ENCODE measurements at places on chromosomes 6 and 20.

DNA sequence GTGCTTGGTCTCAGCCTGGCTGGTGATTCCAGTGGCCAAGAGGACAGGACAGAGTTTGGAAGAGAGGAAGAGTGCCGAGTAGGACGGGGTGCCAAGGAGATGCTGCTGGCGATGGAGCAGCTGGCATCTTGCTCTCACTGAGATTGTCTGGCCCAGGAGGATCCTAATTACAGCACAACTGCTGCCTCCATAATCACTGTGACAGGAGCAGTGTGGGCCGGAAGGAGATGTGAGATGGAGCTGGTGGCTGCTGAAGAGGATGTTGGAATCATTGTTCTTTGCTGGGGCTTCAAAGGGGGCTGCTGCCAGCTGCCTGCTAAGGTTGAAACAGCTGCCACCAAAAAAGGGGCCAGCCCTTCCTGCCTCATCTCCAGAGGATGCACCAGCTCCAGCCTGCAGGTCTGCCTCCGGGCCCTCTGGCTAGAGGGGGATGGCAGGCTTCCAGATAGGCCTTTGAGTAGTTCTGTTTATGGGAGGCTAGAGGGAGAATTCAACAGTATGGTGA lies 214.4 kb downstream of the RNF144B start:
- no peak for DNase-seq

DNA sequence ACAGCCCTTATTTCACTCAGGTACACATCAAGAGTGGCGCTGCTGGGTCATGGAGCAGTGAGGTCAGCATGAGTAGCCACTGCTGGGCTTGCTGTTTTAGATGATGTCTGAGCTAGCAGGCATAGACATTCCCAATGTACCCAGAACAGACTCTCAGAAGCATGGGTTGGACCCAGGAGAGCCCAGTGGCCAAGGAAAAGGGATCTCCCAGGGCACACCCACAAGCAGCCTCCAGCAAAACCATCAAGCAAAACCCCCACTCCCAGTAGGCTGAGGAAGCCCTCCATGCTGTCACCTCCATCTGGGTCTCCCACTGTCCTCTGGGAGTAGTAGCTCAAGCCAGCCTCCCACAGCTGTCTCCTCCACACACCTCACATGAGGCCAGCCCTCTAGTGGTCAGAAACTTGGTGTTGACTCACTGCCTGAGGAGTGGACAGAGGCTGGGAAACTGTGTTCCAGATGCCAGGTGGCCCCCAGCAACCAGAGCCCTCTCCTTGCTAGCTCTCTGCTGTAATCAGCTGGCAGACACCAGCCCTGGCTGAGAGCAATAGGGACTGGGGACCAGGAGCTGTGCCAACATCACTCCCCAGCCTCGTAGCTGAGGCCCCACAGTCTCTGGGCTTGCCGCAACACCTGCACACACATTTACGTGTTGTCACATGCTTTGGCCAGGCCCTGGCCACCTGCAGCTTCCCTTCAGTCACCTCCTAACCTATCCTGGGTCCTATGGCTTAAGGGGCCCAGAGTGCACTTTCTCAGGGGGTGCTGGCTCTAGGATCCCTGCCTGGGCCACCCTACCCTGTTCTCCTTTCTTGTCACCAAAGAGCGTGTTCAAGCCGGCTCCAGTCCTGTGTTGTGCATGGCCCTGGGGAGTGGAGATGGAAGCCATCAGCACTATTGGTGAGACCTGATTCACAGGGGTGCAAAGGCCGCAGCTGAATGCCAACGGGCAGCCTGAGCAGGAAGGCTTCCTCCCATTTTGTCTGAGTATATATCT lies 1.9 kb upstream of the AP5S1 start:
- no peak for DNase-seq

GRCh38 chr6:168370310-168370991 lies 50.9 kb upstream of the DACT2 start:
- no peak for DNase-seq

DNA sequence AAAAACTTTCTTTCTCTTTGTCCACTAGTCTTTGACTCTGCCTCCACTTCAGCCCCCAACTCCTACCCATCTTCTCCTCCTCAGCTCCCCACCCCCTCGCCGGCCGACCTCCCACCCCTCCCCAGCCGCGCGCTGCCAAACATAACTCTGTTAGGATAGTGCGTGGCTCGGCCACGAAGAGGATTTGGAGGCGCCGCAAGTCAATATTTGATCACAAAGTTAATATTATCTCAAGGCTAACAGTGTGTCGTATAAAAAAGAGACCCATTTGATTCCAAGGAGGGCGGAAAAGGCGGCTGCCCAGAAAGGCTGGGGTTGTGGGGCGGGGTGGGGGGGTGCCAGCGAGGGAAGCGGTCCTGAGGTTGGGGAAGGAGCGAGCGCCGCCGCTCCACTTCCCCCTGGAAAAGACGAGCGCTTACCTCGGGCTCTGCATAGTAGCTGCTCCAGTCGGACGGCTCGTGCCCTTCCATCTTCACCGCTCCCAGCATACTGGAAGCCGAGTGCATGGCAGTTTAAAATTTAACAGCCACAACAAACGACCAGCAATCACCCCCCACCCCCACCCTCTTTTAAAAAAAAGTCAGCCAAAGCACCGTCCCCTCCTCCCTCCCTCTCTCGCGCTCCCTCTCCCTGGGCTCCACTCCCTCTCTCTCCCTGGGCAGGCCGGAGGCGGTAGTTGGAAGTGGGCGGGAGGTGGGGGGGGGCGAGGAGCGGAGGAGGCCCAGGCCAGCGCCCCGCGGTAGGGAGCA lies 425 bp downstream of the FOXA2 start:
- DNase-seq = no peak

- no peak for DNase-seq
Measured at GRCh38 chr6:66628917-66629316, 921.9 kb upstream of the EYS start.

DNA sequence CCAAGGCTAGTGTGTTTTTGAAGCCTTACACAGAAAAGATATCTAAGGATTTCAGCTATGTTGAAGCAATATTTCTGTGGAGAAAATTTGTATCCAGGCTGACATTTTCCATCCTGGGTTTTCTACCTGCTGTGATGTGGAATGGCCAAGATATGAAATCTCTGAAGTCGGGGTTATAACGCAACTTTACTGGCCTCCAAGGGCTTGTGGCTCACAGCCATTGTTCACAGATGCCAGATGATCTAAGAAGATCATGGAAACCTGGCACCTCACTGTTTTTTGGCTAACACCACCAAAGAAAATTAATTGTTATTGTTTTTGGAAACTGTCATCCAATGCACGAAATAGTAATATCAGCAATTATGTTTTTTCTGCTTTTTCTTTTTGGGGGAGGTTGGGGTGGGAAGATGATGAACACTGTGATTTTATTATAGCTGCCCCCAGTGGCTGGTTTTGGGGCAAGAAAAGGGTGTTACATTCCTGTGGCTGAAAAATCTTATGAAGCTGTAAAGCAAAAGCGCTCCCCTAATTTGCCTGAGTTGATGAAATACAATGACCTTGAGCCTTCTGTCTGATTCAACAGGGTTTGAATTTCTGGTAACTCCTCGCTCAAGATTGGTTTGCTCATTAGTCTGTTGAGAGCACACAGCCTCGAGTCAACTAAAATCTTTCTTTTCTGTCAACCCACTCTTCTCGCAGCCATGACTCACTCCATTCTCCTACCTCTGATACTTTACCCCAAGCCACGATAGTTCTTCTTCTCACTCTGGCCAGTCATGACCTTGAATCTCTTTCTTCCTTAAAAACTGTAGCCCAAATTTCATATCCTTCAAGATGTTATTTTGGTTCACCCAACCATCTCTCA lies 236.7 kb downstream of the PAX1 start:
- no peak for DNase-seq

- DNase-seq = no peak
Measured at GRCh38 chr6:41846666-41847237, 48.4 kb downstream of the USP49 start.

DNA sequence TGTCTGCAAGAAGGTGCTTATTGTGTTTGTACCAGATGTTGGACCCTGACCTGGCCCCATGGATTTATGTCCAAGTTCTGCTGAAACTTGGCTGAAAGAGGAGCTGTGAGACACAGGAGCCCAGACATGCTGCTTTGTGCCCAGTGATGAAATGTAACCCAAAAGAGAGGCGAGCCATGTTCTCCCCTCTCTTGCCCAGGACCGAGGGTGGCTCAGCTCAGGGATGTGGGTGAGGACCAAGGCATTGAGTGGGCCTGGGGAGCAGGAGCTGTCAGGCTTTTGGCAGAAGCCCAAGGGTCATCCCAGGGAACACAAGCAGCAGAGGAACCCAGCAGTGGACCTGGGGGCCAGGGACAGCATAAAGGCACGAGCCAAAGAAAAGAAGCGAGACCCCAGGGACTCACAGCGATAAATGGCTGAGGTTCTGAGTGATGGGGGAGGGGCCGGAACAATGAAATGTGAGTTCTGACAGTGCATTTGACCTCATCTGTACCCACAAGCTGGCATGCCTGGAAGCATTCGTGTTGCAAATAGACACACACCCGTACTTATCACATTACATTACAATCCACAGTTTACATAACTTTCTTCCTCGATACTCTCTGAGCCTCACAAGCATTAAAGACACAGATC lies 363.4 kb upstream of the JARID2 start:
- DNase-seq = no peak

- no peak for DNase-seq
Measured at GRCh38 chr6:25717866-25718740, 36.4 kb upstream of the SLC17A4 start.

GRCh38 chr6:16200321-16200883 lies 38.0 kb upstream of the GMPR start:
- no peak for DNase-seq

DNA sequence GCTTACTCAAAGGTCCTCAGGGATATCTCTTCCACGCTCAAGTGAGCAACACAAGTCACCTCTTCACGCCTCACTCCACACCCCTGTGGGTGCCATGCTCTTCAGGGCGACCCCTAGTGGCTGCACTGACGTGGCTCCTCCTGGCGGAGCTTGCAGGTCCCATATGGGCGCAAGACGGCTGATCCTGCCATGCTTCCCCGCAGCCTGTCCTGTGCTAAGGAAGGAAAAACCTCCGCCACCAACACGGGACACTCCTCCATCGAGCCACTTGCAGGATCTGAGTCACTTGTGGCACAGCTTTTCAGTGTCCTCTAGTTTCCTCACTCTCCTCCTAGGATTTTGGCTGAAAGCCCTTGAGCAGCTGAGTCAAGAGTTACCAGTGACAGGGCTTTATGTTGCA lies 90.7 kb downstream of the KHDC1L start:
- DNase-seq = no peak

DNA sequence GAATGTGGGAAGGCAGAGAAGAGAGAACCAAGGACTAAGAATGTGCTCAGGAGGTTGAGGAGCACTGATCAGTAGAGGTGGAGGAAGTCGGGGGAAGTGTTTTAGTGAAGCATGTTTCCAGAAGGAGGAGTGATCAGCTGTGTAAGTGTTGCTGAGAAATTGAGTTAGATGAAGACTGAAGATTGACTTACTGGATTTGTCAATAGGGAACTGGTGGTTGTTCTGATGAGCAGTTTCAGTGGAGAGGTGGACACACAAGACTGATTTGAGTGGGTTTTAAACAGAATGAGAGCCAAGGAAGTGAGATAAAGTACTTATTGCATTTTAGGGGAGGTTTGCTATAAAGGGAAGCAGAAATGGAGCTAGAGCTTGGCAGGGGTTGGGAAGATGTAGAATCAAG lies 182.6 kb downstream of the CDKAL1 start:
- no peak for DNase-seq

DNA sequence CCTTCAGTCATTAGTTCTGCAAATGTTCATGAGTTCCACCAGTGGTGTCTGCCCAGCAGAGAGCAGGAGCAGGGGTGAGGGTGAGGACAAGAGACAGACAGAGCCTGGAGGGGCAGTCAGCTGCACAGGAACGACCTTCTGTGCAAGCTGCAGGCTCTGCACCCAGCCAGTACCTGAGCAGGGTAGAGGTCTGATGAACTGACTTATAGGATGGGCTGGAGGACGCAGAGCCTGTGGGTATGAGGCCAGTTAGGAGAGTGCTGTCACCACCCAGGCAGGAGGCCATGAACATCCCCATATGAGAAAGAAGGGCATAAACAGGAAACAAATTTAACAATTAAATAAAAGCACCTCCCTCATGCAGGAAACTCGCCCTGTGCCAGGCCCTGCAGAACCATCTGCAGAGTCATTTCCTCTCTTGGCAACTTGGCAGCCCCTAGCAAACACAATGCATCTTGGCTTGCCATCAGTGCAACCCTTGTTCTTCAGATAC lies 17.9 kb downstream of the C6orf15 start:
- no peak for DNase-seq

DNA sequence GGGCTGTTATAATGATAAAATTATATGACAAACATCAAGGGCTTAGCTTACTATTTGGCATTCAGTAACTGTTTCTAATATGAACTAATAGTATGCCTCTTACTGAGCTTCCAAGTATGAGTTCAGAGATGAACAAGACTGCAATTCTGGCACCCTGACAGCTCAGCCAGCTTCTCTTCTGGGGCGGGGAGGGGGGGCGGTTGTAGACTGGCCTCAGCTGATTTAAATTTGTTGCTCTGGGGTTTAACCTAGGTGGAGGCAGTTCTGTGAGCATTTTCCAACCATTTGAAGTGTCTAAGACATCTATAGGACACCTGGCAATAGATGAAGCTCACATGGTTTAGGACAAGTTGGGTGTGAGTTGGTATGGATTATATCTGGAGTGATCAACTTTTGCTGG lies 401.9 kb downstream of the QKI start:
- DNase-seq = no peak

GRCh38 chr6:123580331-123580730 lies 56.4 kb downstream of the TRDN start:
- no peak for DNase-seq

DNA sequence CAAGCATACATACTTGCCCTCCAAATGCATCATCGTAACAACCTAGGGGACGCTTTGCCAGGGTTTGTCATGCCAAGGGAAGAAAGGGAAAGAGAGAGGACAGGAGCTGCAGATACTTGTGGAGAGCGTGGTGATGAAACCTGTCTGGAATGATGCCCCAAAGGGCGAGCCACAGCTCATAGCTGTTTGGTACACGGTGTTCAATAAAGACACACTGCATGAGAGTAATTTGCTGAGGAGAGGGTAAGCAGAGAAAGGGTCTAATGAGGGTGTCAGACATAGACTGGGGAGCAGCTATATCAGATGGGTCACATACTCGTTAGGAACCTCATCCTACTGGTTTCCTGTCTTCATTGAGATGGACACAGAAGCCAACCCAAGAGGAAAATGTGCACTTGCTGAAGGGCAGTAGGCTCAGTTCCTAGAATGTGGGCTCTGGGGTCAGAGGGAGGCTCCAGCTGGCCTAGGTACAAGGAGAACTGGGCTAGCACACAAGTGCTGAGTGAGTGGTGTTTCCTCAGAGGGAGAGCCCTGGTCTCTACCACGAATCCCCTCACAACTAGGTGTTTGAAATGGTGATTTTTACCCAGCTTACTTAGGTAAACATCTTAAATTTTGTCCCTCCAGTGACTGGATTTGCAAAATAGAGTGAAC lies 5.2 kb upstream of the FOXO3 start:
- DNase-seq = no peak

Measured in cortex of kidney (tissue), 1 donor.